Heart right ventricle (tissue), 16 donors: ENCODE measurements at places on chromosomes 13 and 19. TPM values are rescaled to one million over a fixed set of nuclear protein-coding genes. Genes with fewer than 3 reads are reported as not detected.

GRCh38 chr13:94346261-94347019 is 133.0 kb downstream of the DCT start:
- H3K4me1 ChIP-seq: peaks cover 8% of the 10 kb centered on the region
- H3K4me3 ChIP-seq: no peak overlapping the region
- no peak overlapping the region for H3K27ac ChIP-seq
- DNase-seq: no peak
- H3K36me3 ChIP-seq: no peaks in the 10 kb centered on the region

GRCh38 chr13:48094404-48094780 is 512 bp downstream of the MED4 start:
- peaks cover 48% of the 10 kb centered on the region for H3K4me1 ChIP-seq
- no peaks in the 10 kb centered on the region for H3K27me3 ChIP-seq
- H3K36me3 ChIP-seq: no peaks in the 10 kb centered on the region
- DNase-seq: no peak
- H3K4me3 ChIP-seq: peak overlapping the region; percentile 67
- H3K27ac ChIP-seq: peak overlapping the region; percentile 87

DNA sequence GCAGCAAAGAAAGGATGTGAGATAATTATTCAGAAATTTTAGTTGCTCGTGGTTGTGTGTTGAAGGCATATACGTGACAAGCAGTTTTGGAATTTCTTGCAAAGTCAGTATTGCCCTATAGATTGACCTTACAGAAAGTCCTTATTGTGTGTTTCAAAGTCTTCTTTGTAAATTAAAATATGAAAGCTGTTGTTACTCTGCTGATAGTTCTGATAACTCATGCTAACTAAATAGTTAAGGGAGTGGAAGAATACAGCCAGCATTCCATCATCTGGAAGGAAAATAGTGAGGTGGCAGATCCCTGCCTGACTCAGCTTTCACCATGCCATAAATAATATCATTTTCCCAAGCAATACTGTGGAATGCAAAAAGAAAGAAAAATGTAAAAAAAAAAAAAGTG is 27.2 kb downstream of the WASF3 start:
- H3K36me3 ChIP-seq: no peaks in the 10 kb centered on the region
- H3K4me3 ChIP-seq: no peak overlapping the region
- H3K4me1 ChIP-seq: no peaks in the 10 kb centered on the region
- DNase-seq: no peak
- H3K27me3 ChIP-seq: no peaks in the 10 kb centered on the region

GRCh38 chr13:79423801-79424642 is 18.0 kb upstream of the RBM26 start:
- H3K27ac ChIP-seq: no peak overlapping the region
- H3K4me3 ChIP-seq: no peak overlapping the region
- no peaks in the 10 kb centered on the region for H3K4me1 ChIP-seq
- no peaks in the 10 kb centered on the region for H3K36me3 ChIP-seq

GRCh38 chr19:41356984-41357739 is 3.4 kb upstream of the TGFB1 start:
- DNase-seq: no peak
- H3K27me3 ChIP-seq: no peaks in the 10 kb centered on the region
- H3K4me1 ChIP-seq: no peaks in the 10 kb centered on the region
- H3K36me3 ChIP-seq: no peaks in the 10 kb centered on the region

DNA sequence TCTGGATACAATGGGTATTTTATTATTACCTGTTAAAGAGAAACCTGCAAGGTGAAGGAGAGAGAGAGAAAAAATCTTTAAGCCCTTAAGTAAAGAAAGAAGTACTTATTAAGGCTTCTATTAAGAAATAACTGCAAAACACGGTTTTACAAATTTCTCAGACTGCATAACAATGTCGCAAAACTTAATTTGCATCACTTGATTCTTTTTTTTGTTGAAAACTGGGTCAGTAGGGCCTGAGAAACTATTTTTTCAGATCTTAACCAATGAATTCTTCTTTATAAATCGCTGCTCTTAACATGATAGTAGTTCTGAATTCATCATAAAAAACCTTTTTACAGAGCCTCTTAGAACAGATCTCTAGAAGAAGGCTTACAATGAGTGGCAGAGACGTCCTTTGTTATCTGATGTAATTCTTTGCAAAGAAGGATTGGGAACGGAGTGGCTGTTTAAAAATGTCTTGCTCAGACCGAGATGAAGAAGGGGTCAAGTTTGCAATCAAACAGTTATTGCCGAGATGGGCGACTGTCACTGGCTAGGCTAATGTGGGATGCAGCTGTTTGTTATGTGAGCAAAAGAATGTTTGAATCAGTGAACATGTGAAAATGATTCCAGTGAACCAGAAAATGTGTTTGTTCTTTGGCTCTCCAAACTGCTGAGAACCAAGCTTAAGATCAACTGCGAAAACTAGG is 76.3 kb downstream of the ZNF536 start:
- H3K27me3 ChIP-seq: no peaks in the 10 kb centered on the region
- H3K36me3 ChIP-seq: no peaks in the 10 kb centered on the region
- H3K4me3 ChIP-seq: no peak overlapping the region
- no peak overlapping the region for H3K27ac ChIP-seq

The MISP3 gene
- total RNA-seq: 10.3 TPM

GRCh38 chr13:85379433-85379832 is 419.8 kb downstream of the SLITRK6 start:
- no peak overlapping the region for H3K4me3 ChIP-seq
- no peak overlapping the region for H3K27ac ChIP-seq
